ENCODE measurements at places on chromosomes 6 and 20.

DNA sequence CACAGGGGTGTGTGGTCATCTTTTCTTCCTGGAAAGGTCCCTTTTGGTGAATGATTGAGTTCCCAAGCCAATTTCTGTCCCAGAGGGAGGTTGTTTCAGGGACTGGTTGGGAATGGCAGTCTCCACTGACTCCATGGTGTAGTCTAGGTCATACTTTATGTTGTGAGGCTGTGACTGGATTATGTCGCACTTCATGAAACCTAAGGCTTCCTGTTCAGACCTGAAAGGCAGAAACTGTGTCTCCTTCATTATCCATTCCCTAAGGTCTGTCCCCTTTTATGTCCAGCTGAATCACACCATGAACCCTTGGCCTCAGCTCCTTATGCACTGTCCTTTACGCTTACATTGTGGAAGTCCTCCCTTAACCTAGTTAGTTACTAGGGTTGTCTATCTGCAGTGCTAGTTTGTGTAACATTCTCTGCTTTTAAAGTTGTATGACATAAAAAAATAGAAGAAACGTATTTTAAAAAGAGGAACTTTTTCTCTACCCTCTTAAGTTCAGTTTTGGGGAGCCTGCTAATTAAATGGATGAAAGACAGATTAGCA is 191.3 kb downstream of the JARID2 start:
- DNase-seq = no peak

DNA sequence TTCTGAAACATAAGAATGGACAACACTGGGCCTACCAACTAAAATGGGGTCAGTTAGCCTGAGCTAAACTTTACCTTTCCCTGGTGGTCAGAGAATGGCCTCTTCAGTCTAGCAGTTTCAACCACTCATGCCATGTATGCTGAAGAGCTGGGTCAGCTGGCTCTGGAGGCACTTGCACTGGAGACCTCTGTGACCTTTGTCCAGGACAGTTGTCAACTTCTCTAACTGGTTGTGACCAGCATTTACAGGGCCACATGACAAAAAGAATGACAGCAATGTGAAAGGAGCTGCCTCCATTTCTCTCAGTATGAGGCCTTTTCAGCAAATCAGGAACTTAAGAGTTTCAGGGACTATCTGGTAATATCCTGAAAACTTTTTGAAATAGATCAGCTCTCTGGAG is 59.9 kb upstream of the TMEM30A start:
- no peak for DNase-seq

GRCh38 chr20:855466-856360 is 22.2 kb downstream of the FAM110A start:
- no peak for DNase-seq

DNA sequence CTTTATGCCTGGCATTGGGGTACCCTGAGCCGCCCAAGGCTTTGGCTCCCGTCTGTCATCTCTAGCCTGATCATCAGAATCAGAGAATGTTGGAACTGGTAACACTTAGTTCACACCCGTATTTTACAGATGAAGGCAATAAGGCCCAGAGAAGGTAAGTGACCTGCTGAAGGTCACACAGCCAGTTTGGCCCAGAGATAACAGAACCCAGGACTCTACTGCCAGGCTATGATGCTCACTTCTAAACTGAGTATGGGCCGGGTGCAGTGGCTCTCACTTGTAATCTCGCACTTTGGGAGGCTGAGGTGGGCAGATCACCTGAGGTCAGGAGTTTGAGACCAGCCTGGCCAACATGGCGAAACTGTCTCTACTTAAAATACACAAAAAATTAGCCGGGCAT is 1.8 kb upstream of the TGM6 start:
- no peak for DNase-seq

GRCh38 chr6:133947302-133947900 is 5.6 kb upstream of the TBPL1 start:
- no peak for DNase-seq

- DNase-seq = peak; percentile 83
These were observed 433.5 kb downstream of the RFPL4B start for GRCh38 chr6:112780498-112781096.

- DNase-seq = no peak
These were observed 7.4 kb upstream of the SSTR4 start for GRCh38 chr20:23027721-23028120.

DNA sequence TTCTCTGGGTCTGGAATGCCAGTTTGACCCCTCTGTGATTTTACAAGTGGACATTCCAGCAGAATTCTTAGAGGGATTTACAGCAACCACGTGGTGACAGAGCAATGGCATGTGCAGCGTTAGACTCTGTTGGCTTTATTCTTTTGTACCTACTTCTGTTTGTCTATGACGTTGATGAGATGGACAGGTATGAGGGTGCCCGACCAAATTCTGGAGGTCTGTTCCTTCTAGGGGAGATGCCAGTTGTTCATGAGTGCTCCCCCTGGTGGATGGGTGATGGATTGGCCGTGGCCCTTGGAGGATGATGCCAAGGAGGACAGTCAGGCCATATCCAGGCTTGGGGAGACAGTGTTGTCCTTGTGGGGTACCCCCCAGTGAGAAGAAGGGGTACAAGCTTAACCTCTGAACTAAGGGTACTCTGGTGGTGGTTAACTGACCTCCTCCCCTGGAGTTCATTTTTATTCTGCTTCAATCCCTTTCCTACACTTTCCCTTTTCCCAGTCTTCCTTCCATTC is 198.6 kb downstream of the DTNBP1 start:
- DNase-seq = peak; percentile 67

- no peak for DNase-seq
These were observed 56.2 kb downstream of the CENPW start for GRCh38 chr6:126396131-126396530.

DNA sequence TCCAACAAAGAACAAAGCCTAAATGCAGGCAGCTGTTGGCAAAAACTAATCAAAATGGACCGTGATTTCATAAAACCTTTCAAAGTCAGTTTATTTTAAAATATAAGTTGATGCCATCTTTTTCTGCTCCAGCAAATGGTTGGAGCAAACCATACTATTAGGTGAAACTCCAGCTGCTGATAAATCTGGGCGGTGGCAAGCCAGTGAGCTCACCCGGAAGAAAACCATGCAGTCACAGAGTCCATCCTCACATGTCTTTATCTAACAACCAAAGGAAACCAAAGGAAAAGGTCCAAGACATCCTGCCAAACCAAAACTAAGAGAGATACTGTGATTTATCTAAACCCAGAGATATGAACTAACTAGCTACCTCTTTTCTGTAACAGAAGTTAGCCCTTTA is 72.6 kb downstream of the HIVEP2 start:
- DNase-seq = no peak

- no peak for DNase-seq
These were observed 4.1 kb upstream of the DLL1 start for GRCh38 chr6:170294813-170295509.

DNA sequence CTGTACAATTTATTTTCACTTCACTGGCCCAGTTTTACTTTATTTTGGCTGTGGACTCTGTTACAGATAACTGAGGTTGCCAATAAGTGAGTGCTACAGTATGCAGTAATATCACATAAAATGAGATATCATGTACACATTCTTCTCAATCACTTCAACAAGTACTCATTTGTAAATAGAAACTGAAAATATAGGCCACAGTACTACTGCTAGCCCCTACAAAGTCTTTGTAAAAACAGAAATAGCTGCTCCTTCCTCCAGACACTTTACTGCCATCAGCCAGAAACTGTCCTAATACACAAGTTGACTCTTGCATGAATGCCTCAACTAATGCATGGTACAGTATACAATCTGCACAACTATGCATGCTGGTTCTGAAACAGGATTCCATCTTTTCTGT is 9.2 kb downstream of the DTNBP1 start:
- DNase-seq = no peak

GRCh38 chr20:44830523-44830922 is 20.2 kb upstream of the RIMS4 start:
- no peak for DNase-seq

- no peak for DNase-seq
These were observed 21.4 kb downstream of the UNC5CL start for GRCh38 chr6:41017663-41018062.
